AG20443 (cell line): ENCODE measurements at places on chromosomes 16 and 17.

GRCh38 chr16:86306811-86307513 is 203.4 kb upstream of the FOXF1 start:
- DNase-seq: no peak

DNA sequence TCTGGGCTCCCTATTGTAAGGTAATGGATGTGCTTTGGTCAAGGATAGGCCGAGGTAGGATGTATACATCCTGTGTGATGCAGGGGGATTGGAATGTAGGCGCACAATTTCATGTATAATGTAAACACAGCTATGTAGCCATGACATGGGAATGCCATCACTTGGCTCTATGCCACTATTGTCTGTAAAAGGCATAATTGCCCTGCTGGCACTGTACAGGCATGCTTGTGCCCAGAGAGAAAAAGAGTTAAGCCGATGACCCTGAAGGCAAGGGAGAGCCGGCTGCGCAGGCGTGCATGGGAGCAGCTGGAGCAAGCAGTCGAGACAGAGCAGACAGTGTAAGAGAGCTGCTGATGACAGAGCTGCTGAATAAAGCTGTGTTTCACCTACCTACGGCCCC is 212.5 kb upstream of the CPHXL start:
- DNase-seq: no peak

DNA sequence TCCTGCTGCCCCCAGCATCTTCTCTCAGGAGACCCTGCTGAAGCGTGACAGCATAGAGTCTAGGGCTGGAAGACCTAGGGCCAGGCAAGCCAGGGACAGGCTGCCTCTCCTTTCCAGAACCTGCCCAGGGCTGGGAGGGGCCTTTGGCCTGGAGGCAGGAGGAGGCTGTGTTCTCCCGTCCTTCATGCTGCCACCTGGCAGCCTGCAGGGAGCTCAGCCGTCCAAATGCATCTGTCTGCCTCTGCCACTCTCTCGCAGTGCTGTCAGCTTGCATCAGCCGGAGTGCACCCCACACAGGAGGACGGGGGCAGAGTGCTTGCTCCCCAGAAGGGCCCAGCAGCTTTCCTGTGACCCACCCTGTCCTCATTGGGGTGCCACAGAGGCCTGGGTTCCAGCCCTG is 31.3 kb downstream of the ARHGAP23 start:
- no peak for DNase-seq

DNA sequence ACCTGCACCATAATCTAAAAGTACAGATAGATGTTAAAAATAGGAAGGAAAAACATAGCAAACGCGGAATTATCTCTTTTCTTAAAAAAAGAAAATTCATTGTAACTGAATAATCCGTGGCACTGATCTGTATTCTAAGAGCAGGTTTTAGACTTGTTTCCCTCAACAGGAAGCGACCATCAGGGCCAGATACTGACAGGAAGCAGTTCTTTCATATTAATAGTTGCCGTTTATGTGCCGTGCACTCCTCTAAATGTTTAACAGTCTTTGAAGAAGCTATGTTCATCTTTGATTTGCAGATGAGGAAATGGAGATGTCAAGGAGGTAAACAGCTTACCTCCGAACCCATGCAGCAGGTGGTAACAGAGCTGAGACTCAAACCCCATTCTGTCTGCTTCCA is 23.6 kb downstream of the DYNLRB2 start:
- DNase-seq: no peak

DNA sequence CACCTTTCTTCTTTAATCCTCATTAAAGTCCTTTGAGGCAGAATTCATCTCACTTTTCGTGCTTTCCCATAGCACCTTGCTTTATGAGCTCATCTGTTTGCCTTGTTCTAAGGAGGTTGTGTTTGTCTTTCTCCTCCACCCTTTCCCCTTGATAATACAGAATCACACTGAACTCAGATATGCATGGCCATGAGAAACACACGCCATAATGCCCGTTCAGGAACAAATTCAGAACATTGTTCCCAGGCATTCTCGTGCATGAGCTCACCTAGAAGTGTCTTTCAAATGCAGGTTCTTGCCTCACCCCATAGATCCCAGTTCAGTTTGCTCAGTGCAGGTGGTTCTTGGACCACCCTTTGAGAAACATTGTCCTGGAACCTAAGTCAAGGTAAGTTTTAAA is 71.1 kb downstream of the TMEM114 start:
- no peak for DNase-seq

GRCh38 chr17:75769536-75769935 is 4.5 kb upstream of the GALK1 start:
- DNase-seq: no peak

DNA sequence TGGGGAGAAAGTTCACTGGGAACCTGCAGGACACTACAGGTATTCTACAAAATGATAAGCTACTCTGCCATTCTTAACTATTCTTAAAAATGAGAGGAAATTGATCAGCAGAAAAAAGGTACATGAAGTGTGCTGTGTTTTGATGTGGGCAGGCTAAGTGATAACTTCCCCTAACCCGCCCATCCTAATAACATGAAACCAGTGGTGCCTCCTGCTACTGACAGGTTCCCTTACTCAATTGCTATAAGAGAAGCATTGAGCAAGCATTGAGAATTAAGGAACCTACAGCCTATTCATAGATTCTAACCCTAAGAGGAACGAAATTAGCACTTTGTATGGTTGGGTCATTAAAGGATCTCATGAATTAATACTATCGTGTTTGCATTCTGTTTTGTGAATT is 18.9 kb downstream of the XYLT1 start:
- DNase-seq: no peak

DNA sequence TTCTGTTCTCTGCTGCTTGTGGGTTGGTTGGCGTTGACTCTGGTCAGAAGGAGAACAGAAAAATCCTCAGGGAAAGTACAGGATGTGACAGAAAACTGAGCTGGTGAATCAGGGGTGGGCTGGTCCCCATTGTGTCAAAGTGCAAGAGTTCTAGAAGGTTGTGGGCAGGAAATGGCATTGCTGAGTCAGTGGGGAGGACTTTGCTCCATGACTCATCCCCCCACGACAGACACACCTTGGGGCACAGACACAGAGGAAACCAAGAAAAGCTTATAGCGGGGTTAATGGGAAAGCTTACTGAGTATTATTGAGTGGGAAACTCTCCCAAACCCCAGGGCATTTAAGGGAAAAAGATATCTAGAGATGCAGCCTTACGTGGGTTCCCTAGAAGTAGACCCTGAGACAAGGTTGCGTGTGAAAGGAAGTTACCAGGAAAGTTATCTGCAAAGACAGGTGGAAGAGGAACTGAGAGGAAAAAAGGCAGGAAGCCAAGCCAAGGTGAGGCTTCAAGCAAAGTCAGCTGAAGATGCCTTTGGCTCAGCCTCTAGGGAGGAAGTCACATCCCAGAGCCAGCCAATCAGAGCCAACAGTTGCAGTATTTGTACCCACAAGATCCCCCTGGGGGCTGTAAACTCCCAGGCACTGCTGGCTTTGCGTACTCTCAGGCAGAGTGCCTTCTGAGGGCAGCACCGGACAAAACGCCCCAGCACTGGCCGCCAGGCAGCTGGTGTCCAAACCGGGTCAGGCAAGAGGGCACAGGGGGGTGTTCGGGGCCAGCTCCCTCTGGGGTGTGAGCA is 86.4 kb downstream of the FOXL1 start:
- peak; percentile 82 for DNase-seq

DNA sequence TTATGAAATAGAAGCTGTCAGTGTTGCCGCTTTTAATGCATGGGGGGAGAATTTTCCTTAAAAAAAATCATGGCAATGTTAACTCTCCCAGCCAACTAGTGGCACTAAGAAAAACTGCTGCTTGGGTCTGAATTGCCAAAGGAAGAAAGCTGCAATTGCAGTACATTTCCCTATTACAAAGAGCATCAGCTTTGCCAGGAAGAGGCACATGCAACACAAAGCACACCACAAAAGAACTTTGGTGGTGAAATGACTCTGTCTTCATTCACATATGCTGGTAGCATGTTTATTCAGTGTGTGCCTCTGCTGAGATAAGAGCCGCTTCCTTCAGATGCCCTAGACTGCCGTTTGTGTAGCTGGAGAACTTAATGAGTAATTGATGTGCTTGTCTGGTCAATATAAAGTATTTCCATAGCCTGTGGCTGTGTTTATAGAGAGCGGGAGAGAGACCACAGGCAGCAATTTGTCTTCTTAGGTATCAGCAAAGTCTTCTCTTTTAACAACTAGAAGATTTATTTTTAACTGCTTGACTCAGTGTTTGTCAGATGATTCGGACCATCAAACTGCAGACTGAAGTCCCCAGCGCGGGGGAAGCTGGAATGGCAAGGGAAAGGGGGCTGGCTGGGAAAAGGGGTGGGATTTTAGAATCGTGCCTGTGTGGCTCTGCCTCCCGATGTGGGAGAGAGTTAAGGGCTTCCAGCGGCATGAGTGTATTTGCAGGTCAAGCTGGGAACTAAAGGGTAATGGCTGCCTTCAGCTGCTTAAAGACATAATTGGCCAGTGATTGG is 115.1 kb downstream of the MRTFB start:
- DNase-seq: peak; percentile 58

DNA sequence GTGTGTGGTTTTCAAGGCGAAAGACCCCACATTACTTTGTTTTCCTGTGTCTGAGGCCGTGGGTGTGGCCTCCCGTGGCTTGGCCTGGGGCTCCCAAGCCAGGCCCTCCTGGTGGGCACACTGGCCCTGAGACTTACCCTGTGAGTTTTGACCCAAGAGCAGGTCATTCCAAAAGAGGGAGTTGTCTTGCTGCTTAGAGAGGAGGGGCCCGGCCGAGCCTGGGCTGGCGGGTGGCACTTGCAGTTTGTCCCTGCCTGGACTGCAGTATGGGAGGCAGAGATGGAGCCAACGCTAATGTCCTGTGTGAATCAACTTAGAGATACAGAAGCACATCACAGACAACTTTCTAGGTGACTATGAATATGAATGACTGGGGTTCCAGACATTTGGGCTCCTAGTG is 22.7 kb downstream of the PLEKHG4 start:
- DNase-seq: no peak

- peak; percentile 12 for DNase-seq
Observed at GRCh38 chr17:75181608-75182318, 996 bp downstream of the SUMO2 start.

DNA sequence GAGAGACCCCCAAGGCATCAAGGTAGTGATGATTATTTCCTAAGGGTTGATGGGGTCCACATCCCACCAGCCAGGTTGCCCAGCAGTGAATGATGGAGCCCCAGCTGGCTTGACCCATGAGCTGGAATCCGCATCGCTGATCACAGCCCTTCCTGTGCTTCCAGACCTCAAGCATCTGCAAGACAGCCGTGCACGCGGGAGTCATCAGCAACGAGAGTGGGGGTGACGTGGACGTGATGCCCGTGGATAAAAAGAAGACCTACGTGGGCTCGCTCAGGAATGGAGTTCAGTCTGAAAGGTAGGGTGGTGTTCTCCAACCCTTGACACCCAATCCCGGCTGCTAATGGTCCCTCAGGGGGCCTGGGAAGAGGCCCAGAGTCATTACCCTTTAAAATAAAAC is 69.3 kb downstream of the CRISPLD2 start:
- no peak for DNase-seq

DNA sequence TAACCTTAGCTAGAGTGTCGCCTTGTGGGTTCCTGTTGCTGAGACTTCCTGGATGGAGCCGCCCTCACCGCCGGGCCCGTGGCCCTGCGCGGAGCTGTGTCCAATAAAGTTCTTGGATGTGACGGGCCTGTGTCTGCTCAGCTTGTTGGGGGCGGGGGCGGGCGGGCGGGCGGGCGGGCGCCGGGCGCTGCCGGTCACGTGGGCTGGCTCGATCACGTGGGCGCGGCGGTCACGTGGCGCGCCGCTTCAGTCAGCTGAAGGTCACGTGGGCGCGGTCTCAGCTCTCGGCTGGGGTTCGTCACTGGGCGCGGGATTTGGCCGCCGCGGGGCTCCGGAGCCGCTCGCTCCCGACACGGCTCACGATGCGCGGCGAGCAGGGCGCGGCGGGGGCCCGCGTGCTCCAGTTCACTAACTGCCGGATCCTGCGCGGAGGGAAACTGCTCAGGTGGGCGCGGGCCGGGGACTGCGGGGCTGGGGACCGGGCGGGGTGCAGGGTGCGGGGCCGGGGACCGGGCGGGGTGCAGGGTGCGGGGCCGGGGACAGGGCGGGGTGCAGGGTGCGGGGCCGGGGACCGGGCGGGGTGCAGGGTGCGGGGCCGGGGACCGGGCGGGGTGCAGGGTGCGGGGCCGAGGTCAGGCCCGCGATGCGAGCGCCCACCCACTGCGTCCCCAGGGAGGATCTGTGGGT is at the start of gene AMDHD2:
Gene AMDHD2, plus strand, starts transcription at position 275 of the 687 bp plus-strand sequence. Its CDS starts 88 bp downstream, at position 363.
- peak; percentile 97 for DNase-seq

GRCh38 chr16:85978291-85978775 is 79.4 kb downstream of the IRF8 start:
- no peak for DNase-seq

- peak; percentile 69 for DNase-seq
Observed at GRCh38 chr16:56643080-56643778, 4.8 kb downstream of the MT1A start.

- DNase-seq: peak; percentile 45
Observed at GRCh38 chr16:20901436-20902112, 1.0 kb downstream of the LYRM1 start.

DNA sequence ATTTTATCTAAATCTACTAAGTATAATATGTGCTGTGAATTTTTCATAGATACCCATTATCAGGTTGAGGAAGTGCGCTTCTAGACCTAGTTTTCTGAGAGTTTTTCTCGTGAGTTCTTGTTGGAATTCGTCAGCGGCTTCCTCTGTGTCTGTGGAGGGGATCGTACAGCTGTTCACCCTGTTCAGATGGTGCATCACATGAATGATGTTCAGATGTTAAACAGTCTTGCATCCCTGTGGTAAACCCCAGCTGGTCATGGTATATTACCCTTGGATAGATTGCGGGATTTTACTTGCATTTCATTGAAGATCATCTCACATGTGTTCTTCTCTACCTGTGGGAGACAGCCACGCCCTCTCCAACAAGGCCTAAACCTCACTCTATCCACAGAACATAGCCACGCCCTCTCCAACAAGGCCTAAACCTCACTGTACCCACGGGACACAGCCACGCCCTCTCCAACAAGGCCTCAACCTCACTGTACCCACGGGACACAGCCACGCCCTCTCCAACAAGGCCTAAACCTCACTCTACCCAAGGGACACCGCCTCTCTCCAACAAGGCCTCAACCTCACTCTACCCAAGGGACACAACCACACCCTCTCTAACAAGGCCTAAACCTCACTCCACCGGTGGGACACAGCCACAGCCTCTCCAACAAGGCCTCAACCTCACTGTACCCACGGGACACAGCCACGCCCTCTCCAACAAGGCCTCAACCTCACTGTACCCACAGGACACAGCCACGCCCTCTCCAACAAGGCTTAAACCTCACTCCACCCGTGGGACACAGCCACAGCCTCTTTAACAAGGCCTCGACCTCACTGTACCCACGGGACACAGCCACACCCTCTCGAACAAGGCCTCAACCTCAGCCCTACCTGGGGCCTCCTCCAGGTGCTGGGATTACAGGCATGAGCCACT is 180.2 kb upstream of the CHMP6 start:
- DNase-seq: no peak

DNA sequence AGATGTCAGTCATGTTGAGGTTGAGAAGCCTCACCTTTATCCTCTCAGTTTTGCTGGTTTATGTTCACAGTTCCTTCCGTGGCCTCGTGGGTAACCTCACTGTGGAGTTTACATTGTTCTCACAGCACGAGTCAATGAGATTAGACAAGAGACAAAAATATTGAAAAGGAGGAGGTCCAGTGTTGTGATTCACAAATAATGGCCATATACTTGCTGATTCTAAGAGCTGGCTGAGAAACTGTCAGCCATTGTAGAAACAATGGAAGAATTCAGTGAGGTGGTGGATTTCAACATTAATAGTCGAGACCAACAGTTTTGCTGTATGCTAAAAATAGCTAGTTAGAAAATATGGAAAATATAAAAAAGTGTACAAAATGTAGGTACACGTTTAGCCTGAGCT is 176.4 kb upstream of the WSCD1 start:
- DNase-seq: no peak
